ENCODE measurements at places on chromosomes 6 and 20.

GRCh38 chr20:41055679-41056078 lies 27.1 kb downstream of the TOP1 start:
- DNase-seq = no peak

GRCh38 chr6:158654960-158655489 lies 5.2 kb downstream of the SYTL3 start:
- no peak for DNase-seq

DNA sequence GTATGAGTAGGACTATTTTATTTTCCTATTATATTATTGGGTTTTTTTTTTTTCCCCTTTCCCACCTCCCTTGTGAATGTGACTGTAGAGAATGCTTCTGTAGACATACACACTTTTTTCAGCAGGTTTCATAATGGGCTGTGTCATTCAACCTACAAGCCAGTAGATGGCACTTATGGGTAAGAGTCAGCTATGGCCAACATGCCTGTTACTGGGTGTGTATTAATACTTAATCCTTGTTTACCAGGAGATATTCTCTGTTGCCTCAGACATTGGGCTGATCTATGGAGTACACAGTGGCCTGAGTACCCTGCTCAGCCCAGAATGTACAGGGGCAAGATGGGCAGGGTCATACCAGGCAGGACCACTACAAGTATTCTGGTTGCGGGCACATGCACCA lies 382.5 kb downstream of the EPHA7 start:
- no peak for DNase-seq

GRCh38 chr6:6604566-6604965 lies 16.0 kb downstream of the LY86 start:
- no peak for DNase-seq

GRCh38 chr6:168376811-168377483 lies 57.4 kb upstream of the DACT2 start:
- no peak for DNase-seq

- peak; percentile 41 for DNase-seq
Measured at GRCh38 chr20:13220194-13220903, 725 bp upstream of the ISM1 start.

GRCh38 chr6:34644716-34645115 lies 51.9 kb downstream of the ILRUN start:
- no peak for DNase-seq

GRCh38 chr20:49136817-49137571 lies 51.1 kb downstream of the STAU1 start:
- DNase-seq = no peak

GRCh38 chr6:166776571-166776970 lies 149.5 kb upstream of the RPS6KA2 start:
- DNase-seq = no peak

DNA sequence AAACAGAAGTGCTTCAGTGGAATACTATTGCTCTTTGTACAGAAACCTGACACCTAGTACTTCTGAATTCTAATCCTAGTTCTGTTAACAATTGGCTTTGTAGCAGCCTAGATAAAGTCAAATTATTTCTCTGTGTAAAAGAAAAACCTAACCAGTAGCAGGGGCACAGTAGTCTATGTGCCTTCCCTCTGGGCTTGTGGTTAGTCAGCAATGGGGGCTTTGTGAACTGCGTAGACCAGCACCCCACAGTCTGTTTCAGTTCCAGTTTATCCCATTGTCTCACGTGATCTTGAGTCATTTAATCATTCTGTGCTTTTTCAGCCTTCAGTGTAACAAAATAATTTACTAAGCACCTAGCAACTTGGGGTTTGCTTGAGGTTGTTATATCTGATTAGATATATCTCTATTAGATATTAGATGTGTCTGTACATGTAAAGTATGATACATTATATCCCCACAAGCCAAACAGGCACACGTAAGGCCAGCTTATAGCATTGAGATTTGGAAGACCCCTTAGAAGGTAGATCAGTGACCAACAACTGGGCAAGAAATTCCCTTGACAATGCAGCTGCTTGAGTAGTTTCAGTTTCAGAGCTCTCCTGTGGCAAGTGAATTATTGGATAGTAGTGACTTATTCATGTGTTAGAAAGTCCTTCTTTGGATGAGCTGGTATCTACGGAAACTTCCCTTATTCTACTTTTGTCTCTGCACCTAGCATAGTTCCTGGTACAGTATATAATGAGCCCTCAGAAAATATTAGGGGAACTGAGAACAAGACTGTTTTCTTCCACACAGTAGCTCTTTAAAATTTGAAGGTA lies 27.9 kb upstream of the CCR6 start:
- peak; percentile 48 for DNase-seq

DNA sequence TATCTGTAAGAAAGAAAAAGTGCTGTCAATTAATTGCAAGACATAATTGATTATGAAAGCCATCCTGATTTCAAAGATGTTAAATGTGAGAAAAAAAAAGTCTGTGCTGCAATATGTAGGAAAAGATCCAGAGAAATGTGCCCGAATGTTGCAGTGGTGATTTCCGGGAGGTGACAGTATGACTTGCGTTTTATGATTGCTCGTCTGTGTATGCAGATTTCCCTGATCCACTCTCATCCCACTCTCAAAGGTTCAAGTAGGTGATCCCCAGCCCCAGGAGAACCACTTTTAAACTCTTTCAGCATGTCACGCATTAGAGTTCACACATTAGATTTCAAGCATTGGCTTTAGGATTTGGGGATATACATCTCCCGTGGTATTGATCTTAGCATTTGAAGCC lies 57.8 kb downstream of the TPD52L1 start:
- DNase-seq = no peak

DNA sequence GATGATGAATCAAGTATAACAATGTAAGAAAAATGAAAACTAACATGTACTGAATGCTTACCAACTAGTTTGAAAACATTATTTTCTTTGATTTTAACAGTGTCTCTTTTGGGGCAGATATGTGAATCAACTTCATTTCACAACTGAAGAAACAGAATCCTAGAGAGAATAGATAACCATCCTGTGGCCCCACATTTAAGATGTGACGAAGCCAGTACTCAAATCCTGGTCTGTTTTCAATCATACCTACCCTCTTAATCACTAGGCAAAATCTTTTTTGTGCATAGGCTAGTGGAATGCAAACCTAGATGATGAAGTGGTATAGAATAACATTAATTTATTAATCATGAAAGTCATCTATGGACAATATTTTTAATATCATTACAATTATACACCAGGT lies 371.6 kb upstream of the EPHA7 start:
- no peak for DNase-seq

- DNase-seq = no peak
Measured at GRCh38 chr6:37984578-37984977, 165.1 kb downstream of the ZFAND3 start.

DNA sequence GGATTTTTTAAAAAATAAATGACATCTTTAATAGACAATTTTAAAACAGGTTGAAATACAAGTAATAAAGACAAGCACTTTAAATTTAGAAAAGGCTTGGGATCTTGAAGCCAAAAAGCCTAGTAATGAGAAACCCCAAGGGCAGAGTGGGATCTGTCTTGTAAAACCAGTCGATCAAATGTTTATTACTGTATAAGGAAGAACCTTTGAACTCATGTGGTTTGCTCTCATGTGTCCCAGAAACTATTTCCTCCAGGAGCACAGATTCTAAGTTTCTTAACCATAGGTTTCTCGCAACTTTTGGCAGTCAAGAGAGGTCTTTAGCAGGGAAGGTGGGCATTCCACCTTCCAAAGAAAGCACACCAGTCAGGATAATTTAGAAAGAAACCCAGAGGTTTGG lies 541.7 kb upstream of the BTBD3 start:
- DNase-seq = no peak

DNA sequence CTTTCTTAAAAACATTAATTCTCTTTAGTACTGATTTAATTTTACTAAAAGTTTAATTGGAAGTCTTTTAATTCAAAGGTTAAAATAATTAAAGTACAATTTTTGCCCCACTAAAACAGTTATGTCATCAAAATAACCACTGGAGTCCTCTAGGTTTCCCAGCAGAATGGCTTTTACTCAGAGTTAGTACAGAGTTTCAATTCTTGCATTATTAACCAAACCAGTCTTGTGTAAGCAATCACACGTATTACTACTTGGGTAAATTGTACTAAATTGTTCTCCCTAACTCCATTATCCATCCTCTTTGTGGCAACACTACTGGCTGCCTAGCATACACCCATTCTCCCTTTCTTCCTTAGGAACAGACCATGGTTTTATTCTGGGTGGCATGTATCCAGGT lies 36.9 kb downstream of the CDK19 start:
- DNase-seq = no peak

DNA sequence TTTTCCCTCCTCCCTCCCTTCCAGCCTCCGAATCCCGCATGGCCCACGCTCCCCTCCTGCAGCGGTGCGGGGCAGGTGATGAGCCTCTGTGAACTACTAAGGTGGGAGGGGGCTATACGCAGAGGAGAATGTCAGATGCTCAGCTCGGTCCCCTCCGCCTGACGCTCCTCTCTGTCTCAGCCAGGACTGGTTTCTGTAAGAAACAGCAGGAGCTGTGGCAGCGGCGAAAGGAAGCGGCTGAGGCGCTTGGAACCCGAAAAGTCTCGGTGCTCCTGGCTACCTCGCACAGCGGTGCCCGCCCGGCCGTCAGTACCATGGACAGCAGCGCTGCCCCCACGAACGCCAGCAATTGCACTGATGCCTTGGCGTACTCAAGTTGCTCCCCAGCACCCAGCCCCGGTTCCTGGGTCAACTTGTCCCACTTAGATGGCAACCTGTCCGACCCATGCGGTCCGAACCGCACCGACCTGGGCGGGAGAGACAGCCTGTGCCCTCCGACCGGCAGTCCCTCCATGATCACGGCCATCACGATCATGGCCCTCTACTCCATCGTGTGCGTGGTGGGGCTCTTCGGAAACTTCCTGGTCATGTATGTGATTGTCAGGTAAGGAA lies at the start of gene OPRM1:
TSS of gene OPRM1 (plus strand) at position 10 of the 612 bp plus-strand sequence. CDS start at position 315, 305 bp downstream.
- DNase-seq = peak; percentile 52

DNA sequence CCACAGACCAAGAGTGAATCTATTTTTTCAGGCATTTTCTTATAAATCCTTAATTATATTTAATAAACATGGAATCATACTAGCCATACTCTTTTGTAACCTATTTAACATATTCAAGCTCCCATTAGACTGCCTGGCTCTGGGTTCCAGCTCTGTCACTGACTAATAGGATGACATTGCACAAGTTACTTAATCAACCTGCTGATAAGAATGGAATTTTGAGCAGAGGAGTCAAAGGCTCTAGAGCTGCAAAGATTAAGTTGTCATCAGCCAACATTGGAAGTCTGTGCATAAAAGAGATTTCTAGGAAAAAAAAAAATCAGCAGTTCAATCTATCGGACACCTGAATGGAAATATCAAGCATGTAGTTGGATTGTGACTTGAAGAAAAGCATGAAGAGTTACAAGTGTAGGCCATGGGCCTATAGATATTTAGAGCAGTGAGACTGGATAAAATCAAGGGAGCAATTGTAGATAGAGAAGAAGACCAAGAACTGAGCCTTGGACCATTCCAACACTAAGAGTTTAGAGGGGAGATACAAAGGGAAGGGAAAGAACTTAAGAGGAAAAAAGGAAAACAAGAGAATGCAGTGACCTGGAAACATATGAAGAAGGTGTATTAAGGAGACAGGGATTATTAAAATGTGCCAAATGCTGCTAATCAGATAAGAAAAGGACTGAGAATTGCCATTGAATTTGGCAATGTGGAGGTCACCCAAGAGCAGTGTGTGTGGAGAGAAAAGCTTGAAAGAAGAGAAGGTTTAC lies 11.0 kb upstream of the HINT3 start:
- no peak for DNase-seq

DNA sequence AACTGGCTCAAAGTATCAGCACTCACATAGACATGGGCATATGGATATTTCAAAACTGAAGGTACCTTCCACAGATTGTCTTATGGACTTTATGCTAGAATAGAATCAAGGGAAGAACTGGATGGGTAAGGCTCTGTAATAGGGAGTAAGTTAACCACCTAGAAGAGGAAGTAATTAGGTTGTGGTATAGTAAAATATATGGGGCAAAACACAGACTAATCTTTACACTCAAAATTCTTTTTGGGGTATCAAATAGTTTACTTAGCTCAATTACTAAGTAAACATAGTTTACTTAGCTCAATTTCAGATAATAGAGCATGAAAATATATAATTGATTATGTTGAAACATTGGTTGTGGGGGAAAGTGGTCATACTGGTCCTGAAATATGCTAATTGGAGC lies 94.2 kb upstream of the ATXN1 start:
- no peak for DNase-seq

GRCh38 chr20:15922556-15922955 lies 650.7 kb downstream of the KIF16B start:
- no peak for DNase-seq

GRCh38 chr6:40439026-40439800 lies 148.0 kb downstream of the LRFN2 start:
- DNase-seq = no peak

GRCh38 chr20:56752274-56752673 lies 123.2 kb downstream of the TFAP2C start:
- no peak for DNase-seq

GRCh38 chr6:32845384-32845884 lies 1.6 kb upstream of the PSMB8 start:
- peak; percentile 67 for DNase-seq

- no peak for DNase-seq
Measured at GRCh38 chr20:37419774-37420542, 74.0 kb downstream of the SRC start.

GRCh38 chr6:69866351-69866769 lies at the start of gene COL19A1:
TSS of gene COL19A1 (plus strand) at chr6:69866556. CDS start at chr6:69879568, 13,012 bp downstream.
- DNase-seq = peak; percentile 22

DNA sequence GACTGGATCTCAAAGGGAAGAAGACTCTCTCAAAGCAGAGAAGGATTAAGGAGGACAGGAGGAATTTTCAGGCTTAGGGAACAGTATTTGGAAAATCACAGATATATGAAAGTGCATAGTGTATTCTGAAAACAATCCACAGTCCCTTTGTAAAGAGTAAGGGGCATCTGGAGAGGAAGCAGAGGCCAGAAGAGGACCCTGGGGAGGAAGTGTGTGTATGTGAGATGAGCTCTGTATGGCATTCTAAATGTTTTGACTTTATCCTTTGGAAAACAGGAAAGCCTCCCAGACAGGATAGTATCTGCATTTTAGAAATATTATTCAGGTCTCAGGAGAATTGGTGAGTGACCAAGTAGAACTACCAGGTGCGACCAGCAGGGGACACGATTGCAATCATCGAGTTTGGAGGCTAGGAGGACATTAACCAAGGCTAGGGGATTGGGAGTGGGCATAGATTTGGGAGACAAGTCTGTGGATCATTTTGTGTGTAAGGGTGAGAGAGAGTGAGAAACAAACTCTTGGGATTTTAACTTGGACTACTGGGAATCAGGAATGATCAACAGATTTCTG lies 38.3 kb upstream of the FAM184A start:
- no peak for DNase-seq

GRCh38 chr6:143097224-143097795 lies 36.6 kb downstream of the AIG1 start:
- no peak for DNase-seq

DNA sequence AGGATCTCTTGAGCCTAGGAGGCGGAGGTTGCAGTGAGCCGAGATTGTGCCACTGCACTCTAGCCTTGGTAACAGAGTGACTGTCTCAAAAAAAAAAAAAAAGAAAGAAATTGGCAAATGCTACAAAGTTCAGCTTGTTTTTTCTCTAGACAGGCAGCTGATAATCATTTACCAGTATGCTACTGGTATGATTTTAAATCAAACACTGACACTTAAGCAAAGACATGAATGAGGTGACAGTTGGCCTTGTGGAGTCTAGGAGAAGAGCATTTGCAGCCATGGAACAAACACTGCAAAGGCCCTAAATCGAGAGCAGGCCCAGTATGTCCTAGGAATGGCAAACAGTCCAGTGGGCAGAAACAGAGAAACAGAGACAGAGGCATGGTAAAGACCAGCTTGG lies 99.7 kb upstream of the CEP85L start:
- DNase-seq = no peak

GRCh38 chr6:87199787-87200186 lies 44.4 kb downstream of the ZNF292 start:
- no peak for DNase-seq

- no peak for DNase-seq
Measured at GRCh38 chr6:10269814-10270472, 144.9 kb downstream of the TFAP2A start.

All from activated naive CD8-positive, alpha-beta T cell treated with anti-CD3 and anti-CD28 coated beads for 36 hours (primary cell).